Activated naive CD4-positive, alpha-beta T cell treated with anti-CD3 and anti-CD28 coated beads, Interleukin-2, amount 10 ng/mL, durations not matched to agents 7 days and 5 days (primary cell): ENCODE measurements at places on chromosomes 6 and 20.

- no peak for DNase-seq
Measured at GRCh38 chr6:100271625-100272024, 193.1 kb downstream of the SIM1 start.

GRCh38 chr6:12343440-12344162 is 53.4 kb downstream of the EDN1 start:
- DNase-seq = no peak

DNA sequence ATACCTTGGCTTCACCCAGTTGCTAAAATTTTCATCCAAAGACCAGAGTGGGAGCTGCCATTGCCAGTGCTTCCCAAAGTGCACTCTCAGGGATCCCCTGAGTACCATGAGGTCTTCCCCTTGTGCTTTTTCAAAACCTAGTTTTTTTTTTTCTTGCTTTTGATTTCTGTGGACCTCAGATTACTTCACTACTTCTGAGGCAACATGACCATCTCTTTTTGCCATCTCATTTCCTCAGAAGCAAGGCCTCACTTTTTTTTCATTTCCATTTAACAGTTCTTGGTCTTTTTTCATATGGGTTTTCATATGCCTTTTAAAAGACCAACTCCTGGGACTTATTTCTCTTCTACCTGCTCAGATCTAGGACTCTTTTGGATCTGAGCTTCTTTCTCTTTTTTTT is 64.1 kb upstream of the MMS22L start:
- no peak for DNase-seq

DNA sequence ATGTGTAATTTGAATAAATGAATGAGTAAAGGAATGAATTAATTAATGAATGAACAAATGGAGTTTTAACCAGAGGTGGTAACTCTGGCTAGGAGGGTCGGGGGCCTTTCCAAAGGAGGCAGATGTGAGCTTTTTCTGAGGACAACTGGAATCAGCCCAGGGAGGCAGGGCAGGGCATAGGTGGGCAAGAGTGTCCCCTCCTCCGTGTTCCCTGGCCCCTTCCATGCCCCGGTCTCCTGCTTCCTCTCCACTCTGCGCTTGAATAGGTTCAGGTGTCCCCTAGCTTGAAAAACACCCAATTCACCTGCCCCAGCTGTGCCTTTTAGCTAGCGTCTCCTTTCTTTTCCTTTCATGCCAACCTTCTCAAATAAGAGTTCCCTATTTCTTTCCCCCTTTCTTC is 473.1 kb downstream of the CDH26 start:
- DNase-seq = no peak

DNA sequence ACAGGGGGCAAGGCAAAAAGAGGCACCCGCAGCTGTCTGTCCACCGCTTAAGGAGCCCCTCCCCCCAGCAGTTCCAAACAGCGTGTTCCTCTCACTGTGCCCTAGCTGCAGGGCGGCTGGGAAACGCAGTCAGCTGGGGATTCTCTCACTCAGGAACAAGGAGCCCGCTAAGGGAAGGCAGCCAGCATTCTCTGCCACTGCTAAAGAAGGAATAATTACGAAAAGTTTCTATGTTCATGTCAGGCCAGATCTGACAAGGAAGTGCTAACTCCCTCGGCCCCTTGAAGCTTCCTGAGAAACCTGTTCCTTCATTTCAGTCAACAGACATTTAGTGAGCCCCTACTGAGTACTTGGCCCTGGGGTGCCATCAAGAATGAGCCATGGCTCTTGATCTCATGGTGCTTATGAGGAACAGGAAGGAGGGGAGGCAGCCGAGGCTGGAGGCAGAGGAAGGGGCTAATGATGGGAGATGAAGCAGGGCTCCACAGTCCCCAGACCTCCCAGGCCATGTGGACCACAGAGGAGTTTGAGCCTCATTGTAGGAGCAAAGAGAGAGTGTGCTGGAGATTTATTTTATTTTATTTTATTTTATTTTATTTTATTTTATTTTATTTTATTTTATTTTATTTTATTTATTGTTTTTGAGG is 101.7 kb upstream of the PMEPA1 start:
- no peak for DNase-seq

- DNase-seq = no peak
Measured at GRCh38 chr20:58078741-58079522, 149.5 kb downstream of the ANKRD60 start.

DNA sequence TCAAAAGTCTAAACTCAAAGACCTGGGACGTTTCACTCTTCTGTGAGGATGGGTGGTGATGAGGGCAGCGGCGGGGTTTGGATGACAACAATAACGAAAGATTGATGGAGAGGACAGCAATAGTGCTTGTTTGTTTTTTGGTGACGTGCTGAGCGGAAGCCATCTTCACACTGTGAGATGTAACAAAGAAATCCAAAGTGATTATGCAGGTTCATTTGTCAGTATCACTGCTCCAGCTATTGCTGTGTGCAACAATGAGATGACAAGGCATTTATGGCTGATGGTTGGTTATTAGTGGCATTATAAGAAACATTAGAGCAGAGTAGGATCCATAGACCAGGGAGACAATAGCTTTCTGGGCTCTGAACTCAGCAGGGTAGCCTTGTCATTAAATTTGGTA is 306.7 kb downstream of the RNF144B start:
- no peak for DNase-seq

DNA sequence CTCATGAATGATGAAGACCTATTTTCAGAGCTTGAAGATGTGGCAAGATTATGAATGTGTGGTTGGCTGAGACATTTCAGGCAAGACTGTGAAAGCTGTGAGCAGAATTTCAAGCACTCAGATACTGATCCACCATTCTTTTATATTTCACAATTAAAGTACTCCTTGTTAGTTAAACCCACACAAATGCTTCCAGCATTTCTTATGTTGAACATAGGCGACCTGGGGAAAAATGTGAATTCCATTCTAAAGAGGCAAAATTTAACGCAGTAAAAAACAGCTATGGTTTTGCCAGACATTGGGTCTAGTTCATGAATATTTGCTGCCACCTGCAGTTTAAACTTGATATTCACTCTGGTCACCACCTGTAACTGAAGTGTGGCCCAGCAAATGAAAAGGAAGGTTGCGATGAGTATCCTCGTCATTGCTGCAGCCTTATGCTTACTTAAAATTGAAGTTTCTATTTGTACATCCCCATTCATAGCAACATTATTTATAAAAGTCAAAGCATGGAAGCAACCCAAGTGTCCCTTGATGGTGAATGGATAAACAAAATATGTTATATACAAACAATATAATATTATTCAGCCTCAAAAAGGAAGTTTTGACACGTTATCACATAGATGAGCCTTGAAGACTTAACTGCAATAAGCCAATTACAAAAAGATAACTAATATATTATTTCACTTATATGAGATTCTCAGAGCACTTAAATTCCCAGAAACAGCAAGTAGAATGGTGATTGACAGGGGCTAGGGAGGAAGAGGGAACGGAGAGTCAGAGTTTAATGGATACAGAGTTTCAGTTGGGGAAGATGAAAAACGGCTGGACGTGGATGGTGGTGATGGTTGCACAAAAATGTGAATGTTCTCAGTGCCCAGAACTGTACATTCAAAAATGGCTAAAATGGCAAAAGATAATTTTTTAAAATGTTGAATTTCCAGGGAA is 32.4 kb upstream of the FAM184A start:
- peak; percentile 50 for DNase-seq

DNA sequence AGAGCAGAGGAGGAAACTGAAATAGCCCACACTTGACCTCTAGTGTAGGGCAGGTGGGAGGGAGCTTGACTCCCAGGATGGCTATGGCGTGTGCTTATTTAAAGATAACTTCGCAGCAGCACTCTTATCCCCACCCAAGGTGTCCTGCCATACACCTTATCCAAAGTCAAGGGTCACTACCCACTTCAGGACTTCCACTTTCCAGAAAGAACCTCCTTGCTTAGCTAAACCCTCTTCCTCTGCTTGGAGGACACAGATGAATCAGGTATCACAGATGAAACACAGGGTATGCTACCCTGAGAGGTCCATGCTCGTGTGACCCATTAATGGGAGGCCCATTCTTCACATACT is 2.3 kb downstream of the RIN2 start:
- no peak for DNase-seq

GRCh38 chr20:36815454-36816091 is 42.0 kb upstream of the DSN1 start:
- DNase-seq = no peak

DNA sequence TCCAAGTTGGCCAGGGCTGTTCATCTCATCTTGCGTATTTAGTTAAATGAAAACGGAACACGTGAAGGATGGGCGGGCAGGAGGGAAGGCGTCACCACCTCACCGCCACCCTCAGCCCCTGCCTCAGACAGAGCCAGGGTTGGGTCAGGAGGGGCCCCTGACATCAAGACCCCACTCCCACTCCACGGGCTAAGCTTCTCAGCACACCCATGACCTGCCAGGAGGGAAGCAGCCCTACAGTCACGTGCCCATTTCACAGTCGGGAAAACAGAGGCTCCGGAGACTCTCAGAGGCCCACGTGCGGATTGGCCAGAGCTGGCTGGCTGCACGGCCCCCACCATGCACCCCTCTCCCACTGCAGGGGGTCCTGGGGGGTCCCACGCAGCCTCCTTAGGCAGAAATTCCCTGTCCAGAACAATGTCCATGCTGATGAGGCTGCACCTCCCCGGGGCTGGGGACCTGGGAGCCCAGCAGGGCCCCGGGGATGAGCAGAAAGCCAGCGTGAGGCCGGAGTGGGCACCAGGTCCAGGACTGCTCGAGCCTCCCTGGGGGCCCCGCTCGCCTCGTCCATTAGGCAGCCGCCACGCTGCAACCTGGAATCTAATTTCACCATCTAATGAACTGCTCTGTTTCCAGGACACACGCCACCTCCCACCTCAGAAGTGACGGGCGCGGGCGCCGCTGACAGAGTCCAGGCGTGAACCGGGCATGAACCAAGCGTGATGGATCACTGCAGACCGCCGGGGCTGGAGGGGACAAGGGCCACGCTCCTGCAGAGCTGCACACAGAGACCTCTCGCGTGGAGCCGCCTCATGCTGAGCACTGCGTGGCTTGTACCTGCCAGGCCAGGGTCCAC is 15.8 kb downstream of the KCNQ2 start:
- DNase-seq = no peak

DNA sequence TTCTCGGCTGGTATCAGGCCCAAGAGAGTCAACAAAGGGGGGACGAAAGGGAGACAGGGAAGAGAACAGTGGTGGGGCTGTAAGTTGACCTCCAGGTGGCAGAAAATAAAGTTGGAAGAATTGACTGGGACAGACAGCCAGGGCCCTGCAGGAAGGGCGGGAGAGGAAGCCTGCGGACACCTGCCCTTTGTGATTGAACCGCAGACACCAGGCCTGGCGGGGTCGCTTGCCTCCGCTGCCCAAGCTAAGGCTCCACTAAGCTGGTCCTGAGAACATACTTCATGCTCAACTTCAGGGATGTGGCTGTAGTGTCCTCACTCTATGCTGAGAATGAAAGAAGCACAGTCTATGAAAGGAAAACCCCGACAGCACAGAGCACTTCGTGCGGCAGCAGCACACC is 53.8 kb downstream of the RPP40 start:
- no peak for DNase-seq

- no peak for DNase-seq
Measured at GRCh38 chr6:112764377-112764776, 417.2 kb downstream of the RFPL4B start.

GRCh38 chr6:160261991-160262680 is 3.5 kb upstream of the SLC22A2 start:
- no peak for DNase-seq

DNA sequence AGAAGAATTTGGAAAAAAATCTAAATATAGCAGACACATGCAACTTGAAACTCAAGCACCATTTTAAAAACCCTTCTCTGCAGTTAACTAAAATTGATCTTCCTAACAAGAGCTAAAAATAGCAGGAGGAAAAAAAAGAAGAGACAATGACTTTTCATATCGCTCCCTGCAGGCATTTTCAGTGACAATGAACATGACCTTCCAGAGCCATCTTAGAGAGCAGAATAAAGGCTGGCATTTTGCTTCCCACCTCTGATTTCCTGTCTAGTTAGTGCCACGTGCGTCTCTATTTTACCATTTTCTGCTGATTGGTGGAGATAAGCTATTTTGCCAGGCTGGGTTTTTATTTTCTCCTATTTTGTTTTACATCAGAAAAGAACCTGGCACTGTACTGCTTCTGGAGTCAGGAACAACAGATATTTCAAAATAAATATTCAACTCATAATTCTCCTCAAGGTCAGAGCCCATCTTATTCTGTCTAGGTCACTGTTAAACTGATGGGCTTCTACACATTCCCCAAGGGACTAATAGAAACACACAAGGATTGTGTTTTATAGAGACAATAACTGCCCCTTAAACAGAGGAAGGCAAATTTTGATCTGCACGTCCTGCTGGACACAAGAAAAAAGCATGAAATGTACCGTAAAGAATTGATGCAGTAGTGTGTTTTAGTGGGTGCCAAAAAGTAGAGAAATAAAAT is 70.2 kb upstream of the ENPP5 start:
- DNase-seq = no peak

DNA sequence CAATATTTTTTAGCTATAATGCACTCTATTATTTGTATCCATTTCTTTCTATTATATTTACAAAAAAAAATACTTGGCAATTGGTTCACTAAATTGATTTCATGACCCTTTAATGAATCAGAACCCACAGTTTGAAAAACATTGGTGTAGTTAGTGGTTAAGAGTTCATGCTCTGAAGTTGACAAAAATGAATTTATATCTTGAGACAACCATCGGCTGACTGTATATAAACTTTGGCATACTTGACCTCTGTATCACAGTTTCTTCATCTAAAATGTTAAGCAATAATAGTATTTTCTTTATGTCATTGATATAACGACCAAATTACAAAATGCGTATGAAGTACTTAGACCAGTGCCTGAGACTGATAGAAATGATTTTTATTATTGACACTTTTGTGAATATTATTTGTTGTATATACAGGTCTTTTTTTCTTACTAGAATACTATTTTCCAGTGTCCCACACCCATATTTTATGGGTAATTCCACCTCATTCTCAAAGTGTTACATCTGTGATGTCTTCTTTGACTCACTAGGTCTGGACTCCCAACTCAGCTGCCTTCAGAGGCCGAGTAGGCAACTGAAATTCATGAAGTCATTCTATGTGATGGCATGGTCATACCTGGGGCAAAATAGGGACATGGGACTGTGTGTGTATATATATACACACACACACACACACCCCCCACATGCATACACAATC is 459.2 kb downstream of the RFPL4B start:
- no peak for DNase-seq

- DNase-seq = no peak
Measured at GRCh38 chr6:28474441-28475219, 31.3 kb upstream of the ZSCAN23 start.

DNA sequence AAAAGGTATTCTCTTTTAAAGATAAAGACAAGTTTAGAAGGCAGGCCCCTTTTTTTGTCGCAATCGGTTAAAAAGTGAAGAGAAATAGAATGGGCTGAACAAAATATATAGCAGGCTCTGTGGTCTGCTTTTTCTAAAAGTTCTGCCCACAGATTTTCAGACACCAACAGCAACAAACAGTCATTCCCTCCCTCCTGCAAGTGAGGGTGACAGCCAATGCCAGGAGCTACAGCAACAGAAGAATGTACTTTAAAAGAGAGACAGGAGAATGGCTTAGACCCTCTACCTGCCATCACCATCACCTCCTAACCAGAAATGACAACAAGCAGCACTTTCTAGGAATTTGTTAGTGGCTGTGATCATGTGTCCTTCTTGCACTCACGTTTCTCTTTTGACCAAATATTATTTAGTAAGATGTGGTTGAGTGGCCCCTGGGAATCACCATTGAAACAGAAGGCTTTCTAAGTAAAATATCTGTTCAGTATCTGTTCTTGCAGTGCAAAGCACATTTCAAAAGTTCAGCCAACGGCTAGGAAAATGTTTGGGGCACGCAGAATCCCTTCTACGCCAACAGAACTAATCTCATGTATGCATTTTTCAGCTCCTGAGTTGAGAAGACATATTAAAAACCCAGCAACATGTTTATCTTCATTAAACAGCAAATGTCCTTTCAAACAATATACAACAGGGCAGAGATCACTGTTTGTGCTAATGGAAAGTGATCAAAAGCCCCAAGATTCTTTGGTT is 248.5 kb downstream of the ATXN1 start:
- DNase-seq = no peak
